ENCODE measurements at places on chromosomes 11 and 22. TPM values are rescaled to one million over a fixed set of nuclear protein-coding genes. Genes with fewer than 3 reads are reported as not detected.

- no peak for DNase-seq
Observed at GRCh38 chr11:4495487-4495886, 13.0 kb downstream of the OR52K1 start.

GRCh38 chr11:14323118-14323676, 35.8 kb downstream of the RRAS2 start:
- no peak for DNase-seq

DNA sequence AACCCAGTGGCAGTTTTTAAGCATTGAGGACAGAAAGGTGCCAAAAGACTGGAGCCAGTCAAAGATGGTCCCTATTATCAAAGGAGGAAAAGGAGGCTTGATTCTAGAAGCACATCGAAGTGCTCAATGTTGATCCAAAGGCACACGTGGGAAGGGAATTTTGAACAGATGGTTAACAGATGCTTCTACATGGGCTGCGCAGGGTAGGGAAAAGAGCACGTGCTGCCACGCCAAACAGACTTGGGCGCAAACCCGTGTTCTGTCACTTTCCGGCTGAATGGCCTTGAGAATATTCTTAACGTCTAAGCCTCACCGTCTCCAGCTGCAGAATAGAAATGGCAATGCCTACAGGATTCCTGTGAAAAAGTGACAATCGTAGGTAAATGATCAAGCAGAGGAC, 217.9 kb upstream of the MTNR1B start:
- DNase-seq, result no peak

DNA sequence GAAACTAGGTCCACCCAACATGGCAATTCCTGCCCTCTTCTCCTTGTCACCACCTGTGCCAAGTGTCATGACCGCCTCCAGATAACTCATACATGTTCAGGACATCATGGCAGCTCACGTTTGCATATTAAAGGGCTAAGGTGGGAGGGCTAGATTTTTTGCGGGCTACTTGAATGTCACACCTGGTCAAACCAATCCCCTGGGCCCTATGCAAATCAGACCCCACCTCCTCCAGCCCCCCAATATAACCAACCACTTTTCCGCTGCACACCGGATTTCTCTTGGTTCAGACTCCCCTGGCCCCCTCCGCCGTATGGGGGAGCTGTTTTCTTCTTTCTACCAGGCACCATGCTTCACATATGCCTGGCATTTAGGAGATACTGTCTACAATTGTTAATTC, 12.6 kb downstream of the UPB1 start:
- no peak for DNase-seq

- no peak for DNase-seq
Observed at GRCh38 chr11:3181725-3182461, 16.8 kb upstream of the OSBPL5 start.

DNA sequence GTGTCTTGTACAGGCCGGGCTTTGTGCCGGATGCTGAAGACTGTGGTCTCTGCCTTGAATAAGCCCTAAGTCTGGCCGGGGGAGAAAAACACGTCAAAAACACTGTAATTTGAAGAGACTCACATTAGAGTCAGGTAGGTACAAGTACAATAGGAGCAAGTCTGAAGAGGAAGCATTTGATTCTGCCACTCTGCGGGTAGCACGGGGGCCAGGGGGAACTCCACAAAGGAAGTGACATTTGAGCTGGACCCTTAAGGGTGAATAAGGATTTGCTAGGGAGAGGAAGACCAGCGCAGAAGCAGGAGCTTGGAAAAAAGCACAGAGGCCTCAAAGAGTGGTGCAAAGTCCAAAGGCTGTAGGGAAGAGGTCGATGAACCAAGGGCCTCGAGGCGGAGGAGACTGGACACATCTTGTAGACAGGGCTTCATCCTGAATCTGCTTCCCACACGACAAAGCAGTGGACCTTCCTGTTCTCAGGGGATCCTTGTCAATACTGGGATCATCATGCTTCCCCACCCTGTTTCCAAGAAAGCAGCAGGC, 38.7 kb downstream of the BUD13 start:
- DNase-seq, result no peak

- no peak for DNase-seq
Observed at GRCh38 chr22:17865183-17866055, 91.2 kb upstream of the BID start.

DNA sequence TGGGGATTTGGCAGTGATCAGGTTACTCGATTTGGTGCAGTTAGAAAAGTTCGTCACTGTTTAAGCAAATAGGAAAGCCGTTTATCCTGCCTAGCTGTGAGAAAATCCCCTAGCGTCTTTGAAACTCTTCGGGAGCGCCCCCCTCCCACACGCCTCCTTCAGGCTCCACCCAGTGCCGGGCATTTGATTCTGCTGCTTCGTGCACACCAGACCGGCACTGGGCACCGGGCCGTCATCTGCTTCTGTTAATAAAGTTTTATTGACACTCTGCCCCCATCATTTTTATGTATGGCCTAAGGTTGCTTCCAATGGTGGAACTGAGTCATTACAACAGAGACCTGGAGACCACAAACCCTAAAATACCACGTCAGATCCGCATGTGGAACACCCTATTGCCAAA, 50.9 kb downstream of the IGF2 start:
- no peak for DNase-seq

GRCh38 chr11:21110415-21110814, 441.0 kb downstream of the NELL1 start:
- no peak for DNase-seq

DNA sequence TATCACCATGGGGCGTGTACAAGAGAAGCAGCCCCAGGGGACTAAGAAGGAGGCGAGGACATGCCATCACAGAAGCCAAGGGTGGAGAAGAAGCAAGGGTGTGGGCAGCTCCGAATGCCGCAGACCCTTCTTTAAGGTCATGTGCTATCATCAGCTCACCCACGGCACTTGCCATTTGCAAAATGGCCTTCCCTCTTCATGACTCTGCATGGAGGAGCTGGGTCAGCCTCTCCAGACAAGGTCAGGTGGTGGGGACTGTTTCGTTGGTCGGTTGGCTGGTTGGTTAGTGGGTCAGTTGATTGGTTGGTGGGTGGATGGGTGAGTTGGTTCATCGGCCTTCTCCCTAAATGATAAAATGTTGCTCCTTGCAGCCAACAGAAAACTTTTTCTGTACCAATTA, 622.5 kb downstream of the TBC1D22A start:
- DNase-seq, result no peak

GRCh38 chr11:8959546-8960166, 4.6 kb downstream of the TMEM9B start:
- DNase-seq, result peak; percentile 68

DNA sequence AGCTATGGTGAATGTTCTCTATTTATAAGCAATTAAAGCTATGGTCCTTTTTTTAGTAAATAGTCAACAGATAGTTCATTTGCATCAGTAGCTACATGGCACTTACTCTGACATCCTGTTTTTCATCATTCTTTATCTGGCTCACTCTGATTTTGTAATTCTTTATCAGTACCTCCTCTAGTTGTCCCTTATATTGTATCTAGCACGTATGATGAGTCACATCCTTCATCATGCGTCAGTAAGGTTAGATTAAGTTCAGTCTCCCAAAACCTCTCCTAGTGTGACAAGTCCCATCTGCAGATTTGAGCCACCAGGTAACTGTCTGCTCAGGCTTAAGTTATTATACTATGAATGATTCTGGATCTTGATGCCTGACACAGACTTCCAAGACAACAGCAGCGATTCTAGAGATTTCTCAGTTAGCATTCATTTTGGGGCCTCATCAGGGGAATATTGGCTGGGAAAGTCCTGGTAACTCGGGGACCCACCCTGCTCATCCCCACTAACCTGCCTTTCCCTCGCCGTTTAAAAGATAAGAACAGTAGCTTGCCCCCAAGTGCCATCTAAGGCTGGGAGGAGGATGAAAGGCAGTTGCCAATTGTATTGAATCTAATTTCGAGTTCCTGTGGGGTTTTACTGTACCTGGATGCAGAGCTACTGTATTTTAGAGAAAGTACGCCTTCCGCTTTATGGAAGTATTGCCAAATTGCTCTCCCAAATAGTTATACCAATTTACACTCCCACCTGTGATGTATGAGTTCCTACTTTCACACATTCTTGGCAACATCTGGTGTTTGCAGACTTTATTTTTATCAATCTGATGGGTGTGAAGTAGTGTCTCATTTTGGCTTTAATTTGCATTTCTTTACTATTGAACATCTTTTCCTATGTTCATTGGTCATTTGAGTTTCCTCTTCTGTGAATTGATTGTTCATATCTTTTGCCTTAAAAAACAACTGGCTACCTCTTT, 55.9 kb downstream of the ZC3H12C start:
- DNase-seq, result peak; percentile 73

DNA sequence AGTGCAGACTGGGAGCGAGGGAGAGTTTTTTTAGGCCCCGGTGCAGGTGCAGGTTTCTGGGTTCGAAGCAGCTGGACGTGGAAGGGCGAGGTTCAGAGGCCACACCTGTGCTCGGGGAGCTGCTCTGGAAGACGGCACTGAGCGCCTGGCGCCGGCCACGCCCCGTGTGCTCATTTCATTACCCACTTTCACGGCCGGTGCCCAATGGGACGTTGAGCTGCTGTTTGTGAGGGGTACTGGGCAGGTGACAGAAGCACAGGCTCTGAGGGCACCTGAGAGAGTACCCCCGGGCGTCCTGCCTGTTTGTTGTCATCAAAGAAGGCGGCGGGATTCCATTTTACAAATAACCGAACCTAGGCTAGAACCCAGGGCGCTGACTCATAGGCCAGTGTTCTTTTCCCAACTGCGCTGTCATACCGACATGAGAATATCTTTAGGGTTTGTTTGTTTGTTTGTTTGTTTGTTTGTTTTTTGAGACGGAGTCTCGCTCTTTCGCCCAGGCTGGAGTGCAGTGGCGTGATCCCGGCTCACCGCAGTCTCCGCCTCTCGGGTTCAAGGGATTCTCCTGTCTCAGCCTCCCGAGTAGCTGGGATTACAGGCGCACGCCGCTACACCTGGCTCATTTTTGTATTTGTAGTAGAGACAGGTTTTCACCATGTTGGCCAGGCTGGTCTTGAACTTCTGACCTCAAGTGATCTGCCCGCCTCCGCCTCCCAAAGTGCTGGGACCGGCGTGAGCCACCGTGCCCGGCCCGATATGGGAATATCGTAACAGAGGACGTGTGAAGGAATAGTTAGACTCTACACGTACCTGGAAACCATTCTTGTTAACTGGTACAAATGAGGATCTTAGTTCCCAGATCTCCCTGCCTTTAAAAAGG, 16.6 kb upstream of the SPTBN2 start:
- peak; percentile 40 for DNase-seq

DNA sequence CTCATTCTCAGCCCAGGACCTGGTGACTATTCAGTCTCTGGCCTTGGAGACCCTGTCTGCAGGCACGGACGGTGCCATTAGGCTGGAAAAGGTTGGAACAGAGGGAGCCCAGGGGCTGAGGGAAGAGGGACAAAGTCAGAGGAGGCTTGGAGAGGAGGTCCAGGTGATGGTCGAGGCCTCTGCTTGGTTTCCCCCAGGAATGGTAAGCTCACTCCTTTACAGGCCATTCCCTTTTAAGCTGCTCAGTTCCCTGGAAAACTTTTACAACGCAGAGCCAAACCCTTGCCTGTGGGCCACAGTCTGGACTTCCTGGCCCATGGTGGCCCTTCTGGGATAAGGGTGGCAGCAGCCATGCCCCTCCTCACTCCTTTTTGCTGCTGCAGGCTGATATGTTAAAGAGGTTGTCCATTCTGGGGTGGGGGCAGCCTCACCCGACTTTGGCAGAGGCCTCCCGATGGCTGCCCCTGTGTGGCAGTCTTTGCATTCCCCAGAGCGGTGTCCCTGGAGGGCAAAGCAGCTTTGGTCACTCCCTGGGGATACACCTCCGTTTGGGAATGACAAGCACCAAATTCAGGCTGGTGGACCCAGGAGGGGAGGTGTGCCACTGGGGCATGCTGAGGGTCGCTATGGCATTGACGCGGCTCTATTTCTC, 34.0 kb upstream of the RFPL3 start:
- DNase-seq, result no peak

DNA sequence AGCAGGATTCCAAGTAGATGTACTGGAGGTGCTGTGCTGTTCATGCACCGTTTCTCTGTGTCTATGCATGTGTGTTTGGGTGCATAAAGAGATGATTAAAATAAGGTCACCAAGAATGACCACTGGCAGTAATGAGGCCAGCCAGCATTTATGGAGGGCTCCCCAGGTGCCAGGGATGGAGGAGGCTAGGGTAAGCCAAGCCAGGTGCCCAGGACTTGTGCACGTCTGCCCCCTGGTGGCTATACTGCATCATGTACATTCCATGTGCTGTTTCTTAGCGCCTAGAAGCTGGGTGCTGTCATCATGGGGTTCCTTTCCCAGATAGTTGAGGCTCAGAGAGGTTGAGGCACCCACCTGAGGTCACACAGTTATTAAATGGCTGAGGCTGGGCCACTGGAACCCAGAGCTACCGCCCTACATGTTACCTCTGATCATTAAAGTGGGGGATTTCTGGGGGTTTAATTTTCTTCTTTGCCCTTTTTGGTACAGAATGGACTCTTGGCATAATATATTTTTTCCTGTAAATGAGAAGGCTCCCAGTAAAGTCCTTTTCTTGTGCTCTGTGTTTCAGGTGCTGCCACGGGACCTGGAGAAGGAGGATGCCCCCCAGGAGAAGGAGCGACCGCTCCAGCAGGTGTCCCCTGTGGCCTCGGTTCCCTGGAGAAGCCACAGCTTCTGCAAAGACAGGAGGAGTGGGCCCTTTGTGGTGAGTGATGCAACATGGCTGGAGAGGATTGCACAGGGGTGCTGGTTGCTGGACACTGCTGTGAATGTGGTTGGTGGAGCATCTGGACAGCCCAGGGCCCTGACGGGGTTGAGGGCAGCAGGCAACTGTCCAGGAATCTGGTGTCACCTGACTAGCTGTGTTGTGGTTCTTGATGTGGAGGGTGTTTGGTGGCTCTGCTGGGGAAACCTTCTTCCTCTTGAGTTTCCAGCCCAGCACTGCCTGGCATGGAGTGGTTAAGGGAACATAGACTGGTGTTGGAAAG, 96.4 kb downstream of the KIAA1671 start:
- DNase-seq, result peak; percentile 45

GRCh38 chr11:9316334-9316733, 1.9 kb upstream of the TMEM41B start:
- no peak for DNase-seq

- DNase-seq, result no peak
Observed at GRCh38 chr22:41603873-41604332, 14.3 kb upstream of the PMM1 start.

GRCh38 chr11:131393691-131394090, 23.3 kb downstream of the NTM start:
- DNase-seq, result no peak

Gene SCGB1C1
- total RNA-seq, result not detected

Gene LPXN
- total RNA-seq, result 3.2 TPM

Gene IL17REL
- total RNA-seq, result not detected

Gene OR4D6
- total RNA-seq, result not detected

Gene USP2
- 3.0 TPM for total RNA-seq

Gene BDNF
- total RNA-seq, result 2.5 TPM

Gene OR4D9
- total RNA-seq, result not detected

Gene EED
- 17.3 TPM for total RNA-seq

Data from mammary epithelial cell (primary cell).